ENCODE measurements at places on chromosomes 16 and 17.

GRCh38 chr17:34885076-34885475, 76.2 kb downstream of the CCT6B start:
- DNase-seq = no peak

- DNase-seq = no peak
Observed at GRCh38 chr16:30054451-30054850, 11.1 kb upstream of the ALDOA start.

DNA sequence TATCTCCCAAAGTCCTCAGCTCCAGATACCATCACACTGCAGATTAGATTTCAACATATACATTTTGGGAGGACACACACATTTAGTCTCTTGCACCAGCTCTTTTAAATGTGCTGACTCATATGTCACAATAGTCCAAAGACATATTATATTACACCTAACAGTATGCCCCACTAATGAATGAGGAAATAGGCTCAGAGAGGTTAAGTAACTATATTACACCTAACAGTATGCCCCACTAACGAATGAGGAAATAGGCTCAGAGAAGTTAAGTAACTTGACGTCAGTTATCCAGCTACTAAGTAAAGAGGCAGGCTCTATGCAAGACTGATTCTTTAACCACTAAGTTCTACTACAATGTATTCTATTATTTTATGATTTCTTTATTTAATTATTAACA, 9.7 kb downstream of the IRX6 start:
- no peak for DNase-seq

GRCh38 chr17:44795928-44796327, 34.2 kb downstream of the GJC1 start:
- DNase-seq = no peak

DNA sequence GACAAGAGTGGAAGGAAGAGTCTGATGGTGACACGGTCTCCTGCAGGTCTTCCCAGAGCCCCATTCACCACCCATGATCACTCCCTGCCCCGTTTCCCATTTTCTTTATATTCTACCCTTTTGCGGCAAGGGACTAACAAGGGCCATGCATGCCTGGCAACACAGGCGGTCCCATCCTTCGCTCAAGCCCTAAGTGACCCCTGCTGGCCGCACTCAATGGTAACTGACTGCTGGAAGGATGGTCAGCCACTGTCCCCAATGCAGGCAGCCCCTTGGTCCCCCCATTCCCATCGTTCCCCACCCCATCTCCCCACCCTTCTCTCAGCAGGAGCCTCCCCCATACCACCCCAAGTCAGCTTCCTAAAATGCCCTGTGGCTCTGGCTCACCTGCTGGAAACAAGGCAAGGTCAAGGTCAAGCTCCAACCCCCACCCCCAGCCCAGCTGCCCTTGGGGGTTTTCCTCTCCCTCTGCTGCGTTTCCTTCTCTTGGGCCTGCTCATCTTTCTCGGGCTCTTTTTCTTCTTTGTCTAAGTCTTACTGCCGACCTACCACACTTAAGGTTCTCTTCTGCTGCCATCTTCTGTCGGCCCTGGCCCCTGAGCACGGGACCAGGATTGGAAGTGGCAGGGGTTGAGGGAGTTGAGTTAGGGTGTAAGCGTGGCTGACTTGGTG, 116.0 kb downstream of the RPTOR start:
- no peak for DNase-seq

GRCh38 chr17:77467521-77467920, 326.8 kb downstream of the SEC14L1 start:
- no peak for DNase-seq

- DNase-seq = no peak
Observed at GRCh38 chr17:69637446-69638156, 223.1 kb downstream of the MAP2K6 start.

DNA sequence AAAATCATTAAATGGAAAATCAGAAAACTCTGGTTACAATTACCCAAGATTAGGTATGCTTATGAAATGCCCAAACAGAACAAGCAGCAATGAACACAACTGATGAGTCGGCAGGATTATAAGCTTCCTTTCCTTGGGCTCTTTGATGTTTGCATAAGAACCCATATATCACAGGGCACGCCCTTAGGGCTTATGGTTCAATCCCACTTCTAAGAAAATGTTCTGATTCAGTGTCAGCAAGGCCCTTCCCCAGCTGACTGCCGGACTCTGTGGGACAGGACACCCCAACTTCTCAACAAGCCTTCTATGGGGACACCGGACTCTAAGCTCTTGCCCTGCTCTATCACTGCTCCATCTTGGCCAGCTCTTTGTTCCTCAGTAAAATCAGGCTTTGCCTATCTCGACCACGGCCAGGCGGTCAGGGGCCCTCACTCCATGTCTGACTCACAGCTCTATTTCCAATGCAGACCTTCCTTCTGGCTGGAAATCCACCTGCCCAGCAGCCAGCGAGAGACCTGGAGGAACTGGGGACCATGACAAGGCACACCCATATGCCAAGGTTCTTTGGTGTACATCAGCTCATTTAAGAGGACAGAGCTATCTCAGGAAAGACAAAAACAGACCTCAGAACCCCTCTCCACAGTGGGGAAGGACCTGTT, 26.8 kb downstream of the LITAFD start:
- DNase-seq = no peak

- no peak for DNase-seq
Observed at GRCh38 chr16:47499700-47500264, 38.7 kb downstream of the PHKB start.

- DNase-seq = no peak
Observed at GRCh38 chr16:72511171-72511570, 339.2 kb upstream of the PMFBP1 start.

DNA sequence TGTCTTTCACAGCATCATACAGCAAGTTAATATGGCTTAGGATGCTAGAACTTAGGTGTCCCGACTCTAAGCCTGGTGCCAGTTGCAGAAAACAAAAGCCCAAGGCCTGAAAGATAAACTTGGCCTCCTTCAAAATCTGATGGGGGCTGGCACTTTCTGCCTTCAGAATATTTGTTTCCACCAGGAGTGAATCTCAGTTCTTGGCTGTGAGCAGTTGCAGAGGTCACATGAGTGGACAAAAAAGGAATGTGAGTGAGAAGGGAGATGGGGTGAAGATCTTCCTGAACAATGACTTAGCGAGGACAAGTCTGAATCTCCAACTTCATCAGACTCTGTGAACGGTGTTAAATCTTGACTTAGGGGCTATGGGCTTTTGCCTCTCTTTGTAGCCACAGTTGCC, 46.6 kb downstream of the HOXB1 start:
- DNase-seq = no peak

DNA sequence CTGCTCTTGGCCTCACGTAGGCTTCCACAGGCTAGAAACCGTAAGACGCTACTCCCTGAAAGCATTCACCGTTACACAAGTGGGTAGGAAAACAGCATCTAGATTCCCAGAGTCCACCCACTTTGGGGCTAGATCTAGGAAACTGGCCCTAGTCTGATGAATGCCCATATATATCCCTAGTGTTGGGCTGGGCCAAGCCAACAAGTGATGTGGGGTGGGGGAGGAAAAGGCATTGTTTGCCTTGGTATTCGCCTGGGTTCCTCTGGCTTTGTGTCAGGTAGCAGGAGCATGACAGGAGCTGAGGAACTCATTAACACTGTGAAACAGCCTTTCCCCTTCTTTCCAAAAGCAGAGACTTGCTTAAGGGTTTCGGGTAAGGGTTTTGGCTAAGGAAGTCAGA, 112.4 kb downstream of the SMG6 start:
- DNase-seq = no peak

GRCh38 chr17:7419819-7420610, at the start of gene SPEM1:
Gene SPEM1 (plus strand): TSS chr17:7420324. CDS start chr17:7420385, 61 bp downstream.
- no peak for DNase-seq

- no peak for DNase-seq
Observed at GRCh38 chr17:74018115-74018514, 185.4 kb upstream of the RPL38 start.

- no peak for DNase-seq
Observed at GRCh38 chr17:83012200-83012785, 67.1 kb upstream of the METRNL start.

DNA sequence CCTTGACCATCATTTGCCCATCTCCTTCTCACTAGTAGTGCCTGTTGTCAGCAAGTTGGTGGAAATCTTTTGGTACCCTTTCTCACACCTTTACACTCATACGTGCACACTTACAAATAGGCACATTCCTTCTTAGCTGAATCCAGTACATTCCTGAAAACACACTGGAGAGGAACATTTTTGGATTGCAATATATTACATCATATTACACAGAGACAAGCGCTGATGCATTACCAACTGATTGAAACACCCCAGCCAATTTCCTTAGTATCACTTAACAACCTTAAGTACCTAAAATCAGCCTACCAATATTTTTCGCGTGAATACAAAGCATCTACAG, 64.1 kb downstream of the PLCG2 start:
- DNase-seq = no peak

DNA sequence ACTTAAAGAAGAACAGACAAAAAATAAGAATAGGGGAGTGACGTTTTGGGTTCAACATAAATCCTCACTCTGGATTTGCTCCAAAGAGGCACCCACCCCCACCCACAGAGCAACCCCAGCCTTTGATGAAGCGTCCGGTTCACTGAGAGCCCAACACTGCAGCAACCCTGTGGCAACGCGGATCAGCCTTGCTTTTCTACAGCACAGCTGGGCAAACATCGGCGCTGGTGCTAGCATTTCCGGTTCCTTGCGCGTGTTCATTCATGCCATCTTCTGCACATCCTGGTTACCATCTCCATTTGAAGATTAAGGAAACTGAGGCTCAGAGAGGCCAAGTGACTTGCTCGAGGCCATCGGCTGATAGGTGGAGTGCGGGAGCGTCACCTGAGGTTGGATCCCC, 8.7 kb upstream of the GINS2 start:
- DNase-seq = no peak

- DNase-seq = no peak
Observed at GRCh38 chr16:3734084-3734757, 16.9 kb upstream of the TRAP1 start.

GRCh38 chr17:57655553-57655952, 89.5 kb downstream of the CCDC182 start:
- no peak for DNase-seq

DNA sequence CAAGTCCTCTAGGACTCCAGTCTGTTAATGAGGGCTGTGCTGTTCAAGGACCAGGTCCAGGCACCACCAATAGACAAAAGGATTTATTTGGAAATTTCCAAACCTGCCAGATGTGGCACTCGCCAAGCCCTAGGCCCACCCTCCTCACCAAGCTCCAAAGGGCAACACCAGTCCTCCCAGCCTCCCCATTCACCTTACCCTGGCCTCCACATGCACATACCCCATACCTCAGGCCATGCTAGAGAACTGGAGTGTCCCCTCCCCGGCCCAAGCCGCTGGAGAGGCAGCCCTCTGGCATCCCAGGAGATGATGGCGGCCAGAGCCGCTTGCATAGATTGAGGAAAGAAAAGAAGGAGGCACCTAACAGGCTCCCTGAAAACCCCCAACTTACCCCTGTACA, 4.6 kb upstream of the FTSJ3 start:
- no peak for DNase-seq

- no peak for DNase-seq
Observed at GRCh38 chr16:27287887-27288286, 19.3 kb upstream of the NSMCE1 start.

Data from urothelium cell line (cell line).